GM12891 (cell line): ENCODE measurements at places on chromosomes 6 and 20.

- no peak for DNase-seq
Observed at GRCh38 chr6:111280445-111280955, 193.2 kb downstream of the SLC16A10 start.

DNA sequence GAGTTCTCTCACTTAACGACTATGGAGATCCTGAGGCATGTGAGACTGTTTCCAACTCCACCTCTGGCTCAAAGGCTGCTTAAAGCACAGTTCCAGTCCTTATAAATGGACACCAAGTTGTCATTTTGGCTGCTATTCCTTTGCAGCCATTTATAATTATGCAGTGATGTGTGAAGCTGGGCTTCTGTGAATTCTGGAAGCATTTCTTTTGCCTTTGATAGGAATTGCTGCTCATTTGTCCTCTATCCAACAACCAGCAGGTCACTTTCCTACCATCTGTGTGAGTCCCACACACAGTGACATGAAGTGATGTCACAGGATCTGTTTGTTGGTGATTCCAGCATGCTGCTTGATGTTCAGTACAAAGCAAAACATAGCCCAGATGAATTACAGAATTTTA is 28.5 kb upstream of the EFHC1 start:
- DNase-seq: no peak

DNA sequence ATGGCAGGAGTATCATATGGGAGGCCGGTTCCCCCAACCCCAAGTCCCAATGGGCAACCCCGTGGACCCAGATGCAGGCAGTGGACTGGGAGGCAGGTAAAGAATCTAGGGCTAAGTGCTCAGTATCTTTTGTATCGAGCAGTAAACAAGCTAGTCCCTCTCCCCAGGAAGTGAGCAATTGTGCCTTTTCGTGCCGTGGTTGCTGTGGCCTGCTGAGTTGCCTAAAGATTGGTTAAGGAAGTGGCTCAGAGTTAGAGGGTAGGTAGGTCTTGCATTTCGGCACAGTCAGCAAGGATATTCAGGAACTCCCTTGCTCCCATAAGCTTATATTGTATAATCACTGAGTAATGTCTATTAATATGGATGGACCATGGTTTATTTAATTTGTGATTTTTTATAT is 1.3 kb upstream of the DNAH8 start:
- no peak for DNase-seq

DNA sequence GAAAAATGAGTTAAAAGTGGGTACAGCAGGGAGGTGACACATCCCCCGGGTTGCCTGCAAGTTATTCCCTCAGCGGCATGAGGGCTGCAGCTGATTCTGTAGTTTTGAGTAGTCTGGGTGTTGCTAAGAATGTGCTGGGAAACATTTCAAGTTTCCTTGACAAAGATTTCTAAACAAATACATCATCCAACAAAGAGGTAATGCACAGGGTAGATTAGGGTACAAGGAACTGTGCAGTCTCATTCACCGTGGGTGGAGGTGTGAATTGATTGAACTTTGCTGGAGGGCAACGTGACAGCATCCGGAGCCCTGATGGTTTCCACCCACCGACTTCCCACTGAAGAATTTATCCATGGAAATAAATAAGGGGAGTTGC is 21.8 kb downstream of the CASS4 start:
- no peak for DNase-seq

GRCh38 chr20:52242237-52243230 is 51.0 kb upstream of the ZFP64 start:
- no peak for DNase-seq

DNA sequence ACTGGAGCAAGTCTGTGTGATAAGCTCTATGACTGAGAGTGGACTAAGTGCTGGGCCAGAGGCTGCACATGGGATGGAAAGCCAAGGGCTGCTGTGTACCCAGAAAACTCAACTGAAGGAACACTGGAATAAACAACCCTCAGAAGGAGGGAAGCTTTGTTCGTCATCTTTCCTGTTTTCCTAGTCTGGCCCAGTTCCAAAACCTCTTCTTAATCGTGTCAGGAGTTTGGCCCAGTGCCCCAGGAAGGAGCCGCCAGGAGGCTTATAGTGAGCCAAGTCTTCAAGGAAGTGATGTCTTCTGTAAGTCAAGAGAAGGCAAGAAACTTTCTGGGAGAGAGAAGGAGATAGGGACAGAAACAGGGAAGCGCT is 23.3 kb upstream of the TOP1 start:
- no peak for DNase-seq

- no peak for DNase-seq
Observed at GRCh38 chr6:21914121-21914973, 320.8 kb downstream of the SOX4 start.

GRCh38 chr6:170066679-170067078 is 224.2 kb downstream of the DLL1 start:
- no peak for DNase-seq

DNA sequence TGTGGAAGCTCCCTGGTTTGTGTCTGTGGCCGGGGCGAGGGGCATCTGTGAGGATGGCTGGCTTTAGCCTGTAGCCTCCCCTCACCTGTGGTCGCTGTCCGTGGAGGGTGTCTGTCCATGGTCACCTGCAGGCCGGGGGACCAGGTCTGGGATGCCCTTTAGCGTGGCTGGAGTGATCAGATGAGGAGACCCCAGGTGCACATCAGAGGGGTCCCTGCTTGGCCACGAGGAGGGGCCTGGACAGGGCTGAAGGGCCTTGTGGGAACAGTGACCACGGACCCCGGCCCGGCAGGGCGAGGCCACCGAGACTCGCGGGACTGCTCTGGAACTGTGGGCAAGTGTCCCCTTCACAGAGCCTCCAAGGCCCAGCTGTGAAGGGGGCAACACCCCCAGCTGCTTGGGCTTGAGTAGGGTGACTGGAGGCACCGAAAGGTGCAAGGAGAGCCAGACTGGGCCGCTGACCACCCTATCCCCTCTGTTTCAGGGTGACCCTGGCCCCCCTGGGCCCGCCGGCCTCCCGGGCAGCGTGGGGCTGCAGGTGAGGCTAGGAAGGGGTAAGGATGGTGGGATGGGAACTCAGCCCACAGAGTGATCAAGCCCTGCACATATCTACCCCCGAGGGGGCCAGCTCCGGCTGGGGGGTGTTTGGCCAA is 8.6 kb downstream of the COL9A3 start:
- no peak for DNase-seq

DNA sequence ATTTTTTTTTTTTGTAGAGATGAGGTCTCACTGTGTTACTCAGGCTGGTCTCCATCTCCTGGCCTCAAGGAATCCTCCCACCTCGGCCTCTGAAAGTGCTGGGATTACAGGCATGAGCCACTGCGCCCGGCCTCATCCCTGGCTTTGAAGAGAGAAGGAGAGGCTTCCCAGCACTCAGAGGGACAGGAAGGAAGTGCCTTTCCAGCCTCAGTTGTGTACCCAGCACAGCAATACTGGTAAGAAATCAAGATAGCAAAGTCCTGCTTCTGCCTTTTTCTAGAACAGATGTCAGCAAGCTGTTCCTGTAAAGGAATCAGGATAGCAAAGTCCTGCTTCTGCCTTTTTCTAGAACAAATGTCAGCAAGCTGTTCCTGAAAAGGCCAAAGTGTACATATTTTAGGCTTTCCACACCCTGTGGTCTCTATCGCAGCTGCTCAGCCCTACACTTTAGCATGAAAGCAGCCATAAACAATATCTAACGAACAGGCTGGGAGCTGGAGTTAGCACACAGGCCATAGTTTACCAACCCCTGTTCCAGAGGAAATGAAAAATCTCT is 6.3 kb upstream of the PLTP start:
- no peak for DNase-seq

GRCh38 chr6:72182337-72183246 is 296.2 kb downstream of the RIMS1 start:
- DNase-seq: no peak

GRCh38 chr20:31862506-31862905 is 7.8 kb downstream of the DUSP15 start:
- DNase-seq: no peak

- DNase-seq: no peak
Observed at GRCh38 chr6:162618448-162619002, 109.0 kb downstream of the PRKN start.

GRCh38 chr20:63312690-63313348 is 19.8 kb downstream of the COL20A1 start:
- no peak for DNase-seq
